ENCODE measurements at places on chromosomes 16 and 17.
A peak's percentile ranks its signal among the peaks of the same experiment; 100 is the strongest.

- no peak for DNase-seq
These were observed 36.4 kb upstream of the CCDC182 start for GRCh38 chr17:57781386-57782061.

DNA sequence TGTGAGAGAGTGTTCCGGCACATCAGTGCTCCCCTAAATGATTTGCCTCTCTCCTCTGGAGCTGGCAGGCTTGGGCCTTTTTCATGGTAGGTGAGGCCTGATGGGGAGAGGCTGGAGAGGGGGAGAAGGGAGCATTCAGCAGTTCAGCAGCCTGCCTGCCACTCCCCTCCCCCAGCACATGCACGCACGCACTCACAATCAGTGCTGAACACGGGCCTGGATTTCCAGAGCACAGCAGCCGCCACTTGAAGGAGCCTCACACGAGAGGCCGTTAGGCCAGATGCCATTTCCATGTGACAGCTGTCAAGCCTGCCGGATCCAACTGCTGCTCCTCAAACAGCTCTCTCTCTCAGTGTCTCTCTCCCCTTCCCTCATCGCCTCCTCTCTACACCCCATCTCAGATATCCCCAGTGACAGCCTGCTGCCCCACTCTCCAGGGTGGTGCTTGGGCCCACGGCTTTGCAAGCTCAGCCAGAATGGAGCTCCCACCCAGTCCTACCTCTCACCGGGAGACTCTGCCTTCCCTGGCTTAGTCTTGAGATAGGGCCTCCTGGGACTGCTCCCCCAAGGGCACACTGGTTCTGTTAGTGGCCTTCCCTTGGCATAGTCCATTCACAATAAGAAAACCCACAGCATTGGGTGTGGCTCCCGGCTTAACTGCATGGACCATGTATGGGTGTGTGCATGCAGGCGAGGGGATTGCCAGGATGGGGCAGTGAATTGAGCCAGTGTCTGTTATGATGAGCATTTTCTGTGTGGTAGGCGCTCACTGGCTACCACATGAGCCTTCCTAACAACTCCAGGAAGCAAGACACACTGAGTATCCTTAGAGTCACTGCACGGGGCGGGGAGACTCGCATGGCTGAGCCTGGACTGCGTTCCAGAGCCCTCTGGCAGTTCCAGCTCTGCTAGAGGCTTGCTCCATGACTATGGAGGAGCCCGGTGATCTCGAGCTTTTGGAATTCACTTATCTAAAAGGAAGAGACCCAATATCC, 226.2 kb downstream of the CCDC182 start:
- DNase-seq: no peak

DNA sequence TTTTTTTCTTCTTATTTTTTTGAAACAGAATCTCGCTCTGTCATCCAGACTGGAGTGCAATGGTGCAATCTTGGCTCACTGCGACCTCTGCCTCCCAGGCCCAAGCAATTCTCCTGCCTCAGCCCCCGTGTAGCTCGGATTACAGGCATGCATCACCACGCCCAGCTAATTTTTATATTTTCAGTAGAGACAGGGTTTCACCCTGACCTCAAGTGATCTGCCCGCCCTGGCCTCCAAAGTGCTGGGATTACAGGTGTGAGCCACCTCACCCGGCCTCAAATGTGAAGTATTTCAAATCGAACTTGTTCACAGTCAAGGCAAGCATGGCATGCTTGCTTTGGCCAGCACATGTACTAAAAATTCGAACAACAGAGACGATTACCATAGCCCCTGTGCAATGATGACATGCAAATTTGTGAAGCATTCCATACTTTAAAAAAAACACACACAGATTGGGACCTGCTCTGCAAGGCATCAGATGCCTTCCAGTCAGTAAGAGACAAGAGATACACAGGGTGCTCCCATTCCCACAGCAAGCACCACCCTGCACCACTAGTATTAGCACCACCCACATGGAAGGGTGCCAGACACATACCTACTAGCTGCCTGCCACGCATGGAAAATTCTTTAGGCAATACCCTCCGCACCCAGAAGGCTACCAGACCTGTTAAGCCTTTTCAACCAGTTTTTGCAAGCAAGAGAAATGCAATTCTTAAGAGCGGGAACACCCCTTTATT, 47.2 kb downstream of the ANKRD11 start:
- no peak for DNase-seq

GRCh38 chr17:2697611-2698162, 13.9 kb downstream of the CLUH start:
- no peak for DNase-seq

DNA sequence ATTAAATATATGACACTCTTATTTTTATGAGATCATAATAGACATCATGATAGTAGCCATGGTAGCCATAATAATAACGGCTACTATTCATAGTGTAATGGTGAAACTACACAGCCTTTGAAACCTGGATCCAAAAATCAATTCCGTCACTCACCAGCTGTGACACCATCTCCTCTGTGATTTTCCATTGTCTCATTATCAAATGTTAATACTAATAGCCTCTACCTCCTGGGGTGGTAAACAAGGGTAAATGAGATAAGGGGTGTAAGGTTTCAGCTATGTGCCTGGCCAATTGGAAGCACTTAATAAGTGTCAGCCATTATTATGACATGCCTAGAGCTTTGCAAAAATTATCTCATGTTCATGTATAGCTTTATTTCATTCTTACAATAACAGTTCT, 88.6 kb downstream of the CACNG3 start:
- DNase-seq: peak; percentile 13

DNA sequence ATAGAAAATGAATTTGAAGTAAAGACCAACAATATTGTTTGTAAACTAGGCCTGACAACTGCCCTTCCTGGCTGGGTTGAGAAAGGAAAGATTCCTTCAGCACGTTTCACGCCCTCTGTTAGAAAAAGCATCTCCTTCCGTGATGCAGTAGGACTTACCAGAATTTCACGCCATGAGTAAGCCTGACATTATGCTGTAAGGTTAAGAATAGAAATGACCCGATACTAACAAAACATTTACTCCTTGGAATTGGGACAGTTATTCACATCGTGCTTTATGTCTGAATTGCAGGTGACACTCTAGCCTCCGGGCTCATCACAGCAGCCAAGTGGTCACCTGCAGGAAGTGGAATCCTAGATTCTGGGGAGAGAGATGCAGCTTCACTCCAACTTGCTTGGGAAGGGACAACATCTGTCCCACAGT, 17.5 kb downstream of the MARCHF10 start:
- no peak for DNase-seq

DNA sequence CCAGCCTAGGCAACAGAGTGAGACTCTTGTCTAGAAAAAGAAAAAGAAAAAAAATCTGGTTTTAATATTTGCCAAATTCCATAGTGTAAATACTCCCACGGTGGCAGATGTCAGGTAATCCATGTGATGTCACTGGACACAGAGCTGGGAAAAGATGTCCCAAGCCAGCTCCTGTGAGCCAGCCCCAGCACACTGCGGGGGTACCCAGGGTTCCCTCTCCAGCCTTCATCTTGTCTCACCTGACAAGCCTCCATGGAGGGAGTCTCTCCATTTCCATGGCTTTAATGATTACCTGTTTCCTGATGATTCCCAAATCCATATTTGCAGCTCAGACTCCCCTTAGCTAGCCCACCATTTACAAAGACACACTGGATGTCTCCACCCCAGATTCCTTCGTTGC, 4.6 kb downstream of the CD300LB start:
- no peak for DNase-seq

DNA sequence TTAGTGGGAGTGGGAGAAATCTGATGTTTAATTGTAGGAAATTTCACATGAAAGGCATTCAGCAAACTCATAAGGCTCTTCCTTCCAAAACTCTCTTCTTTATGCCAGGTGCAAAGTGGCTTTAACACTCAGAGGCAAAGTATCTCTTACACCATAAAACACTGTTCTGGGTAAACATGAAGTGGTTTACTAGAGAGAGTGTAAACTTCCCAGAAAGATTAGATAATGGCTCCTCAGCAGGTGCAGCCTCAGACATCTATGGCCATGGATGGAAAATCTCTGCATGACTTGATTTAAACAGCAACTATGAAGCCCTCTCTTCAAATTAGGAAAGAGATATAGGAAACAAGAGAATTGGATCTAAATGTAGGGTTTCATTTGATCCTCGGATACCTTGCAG, 583.1 kb upstream of the SALL1 start:
- peak; percentile 67 for DNase-seq

DNA sequence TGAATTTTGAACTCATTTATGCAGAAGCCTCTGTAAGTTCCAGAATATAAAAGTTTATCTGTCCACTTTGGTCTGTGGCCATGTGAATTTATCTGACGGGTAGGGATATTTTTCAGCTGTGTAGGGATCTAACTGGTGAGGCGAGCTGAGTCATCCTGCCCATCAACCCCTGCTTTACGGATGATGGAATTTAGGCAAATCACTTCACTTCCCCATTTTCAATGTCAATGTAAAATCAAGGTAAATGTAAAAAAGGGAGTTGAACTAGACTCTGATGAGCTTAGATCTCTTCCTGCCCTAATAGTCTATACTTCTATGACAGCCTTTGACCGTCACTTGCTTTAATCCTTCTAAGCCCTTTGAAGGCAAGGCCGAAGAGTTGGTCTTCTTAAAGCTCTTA, 2.6 kb downstream of the SLC16A6 start:
- DNase-seq: no peak

GRCh38 chr16:30006659-30007377, 4.0 kb downstream of the DOC2A start:
- DNase-seq: no peak

DNA sequence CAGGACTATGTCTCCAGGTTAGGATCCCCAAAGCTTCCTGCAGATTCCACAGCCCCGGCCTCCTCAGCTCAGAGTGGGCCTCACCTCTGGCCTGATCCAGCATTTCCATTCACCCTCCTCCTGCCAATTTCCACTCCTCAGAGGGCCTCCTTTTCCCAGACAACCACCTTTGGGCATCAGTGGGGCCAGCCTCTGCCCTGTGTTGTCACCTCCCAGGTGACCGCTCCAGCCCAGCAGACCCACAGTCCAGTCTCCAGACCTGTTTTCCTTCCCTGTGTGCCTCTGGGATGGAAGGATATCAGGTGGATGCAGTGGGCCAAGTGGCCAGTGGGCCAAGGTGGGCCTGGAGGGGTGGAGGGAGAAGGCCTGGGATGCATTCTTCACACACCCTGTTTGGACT, 32.7 kb downstream of the B9D1 start:
- no peak for DNase-seq

- DNase-seq: no peak
These were observed 28.2 kb upstream of the ACSF3 start for GRCh38 chr16:89065458-89065822.

DNA sequence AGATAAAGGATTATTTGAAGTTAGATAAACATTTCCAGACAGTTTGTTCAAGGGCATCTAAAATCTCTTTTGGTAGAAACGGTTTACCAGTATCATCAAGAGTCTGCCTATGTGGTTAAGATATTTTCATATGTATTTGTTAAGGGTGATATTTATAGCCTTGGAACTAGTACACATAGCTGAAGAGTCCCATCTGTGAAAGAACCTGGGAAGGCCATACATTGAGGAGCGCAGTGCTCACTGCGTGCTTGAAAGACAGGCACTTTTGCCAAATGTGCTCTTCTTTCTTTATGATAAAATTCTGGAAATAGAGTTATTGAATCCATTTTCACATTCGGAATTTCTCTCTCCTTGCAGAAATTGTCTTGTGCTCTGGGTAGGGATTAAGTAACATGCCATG, 7.7 kb downstream of the IGSF6 start:
- no peak for DNase-seq

GRCh38 chr17:14089179-14089578, 19.9 kb downstream of the COX10 start:
- DNase-seq: no peak

DNA sequence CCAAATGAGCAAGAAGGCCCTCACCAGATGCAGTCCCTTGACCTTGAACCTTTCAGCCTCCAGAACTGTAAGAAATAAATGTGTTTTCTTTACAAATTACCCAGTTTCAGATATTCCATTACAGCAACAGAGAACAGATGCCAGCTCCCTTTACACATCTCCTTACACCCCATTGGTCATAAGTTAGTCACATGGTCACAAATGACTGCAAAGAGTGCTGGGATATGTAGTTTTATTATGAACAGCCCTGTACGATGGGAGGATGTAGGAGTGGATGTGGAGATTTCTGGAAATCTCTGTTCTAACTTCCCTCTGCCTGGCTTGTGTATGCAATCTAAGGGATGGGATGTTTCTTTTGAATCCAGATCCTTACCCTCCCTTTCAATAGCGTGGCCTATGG, 13.3 kb upstream of the RPL38 start:
- DNase-seq: peak; percentile 7

DNA sequence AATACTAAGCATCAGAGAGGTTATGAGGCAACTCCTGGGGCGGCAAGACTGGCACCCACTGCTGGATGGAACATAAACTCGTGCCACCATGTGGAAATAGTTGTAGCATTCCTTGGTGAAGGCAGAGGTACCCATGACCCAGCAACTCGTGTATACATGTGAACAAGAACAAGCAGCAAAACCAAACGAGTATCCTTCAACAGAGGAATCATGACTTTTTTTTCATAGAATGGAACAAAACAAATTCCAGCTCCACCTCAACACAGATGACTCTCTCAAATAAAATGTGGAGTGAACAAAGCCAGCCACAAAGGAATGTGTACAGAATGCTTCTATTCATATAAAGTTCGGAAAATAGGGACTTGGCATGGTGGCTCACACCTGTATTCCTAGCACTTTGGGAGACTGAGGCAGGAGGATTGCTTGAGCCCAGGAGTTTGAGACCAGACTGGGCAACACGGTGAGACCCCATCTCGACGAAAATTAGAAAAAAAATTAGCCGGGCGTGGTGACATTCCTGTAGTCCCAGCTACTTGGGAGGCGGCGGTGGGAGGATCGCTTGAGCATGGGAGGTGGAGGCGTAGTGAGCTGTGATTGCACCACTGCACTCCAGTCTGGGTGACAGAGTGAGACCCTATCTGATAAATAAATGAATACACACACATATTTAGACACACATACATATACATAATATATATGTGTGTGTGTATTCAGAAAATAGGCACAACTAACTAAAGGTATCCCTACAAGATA, 35.3 kb downstream of the B9D1 start:
- DNase-seq: no peak

DNA sequence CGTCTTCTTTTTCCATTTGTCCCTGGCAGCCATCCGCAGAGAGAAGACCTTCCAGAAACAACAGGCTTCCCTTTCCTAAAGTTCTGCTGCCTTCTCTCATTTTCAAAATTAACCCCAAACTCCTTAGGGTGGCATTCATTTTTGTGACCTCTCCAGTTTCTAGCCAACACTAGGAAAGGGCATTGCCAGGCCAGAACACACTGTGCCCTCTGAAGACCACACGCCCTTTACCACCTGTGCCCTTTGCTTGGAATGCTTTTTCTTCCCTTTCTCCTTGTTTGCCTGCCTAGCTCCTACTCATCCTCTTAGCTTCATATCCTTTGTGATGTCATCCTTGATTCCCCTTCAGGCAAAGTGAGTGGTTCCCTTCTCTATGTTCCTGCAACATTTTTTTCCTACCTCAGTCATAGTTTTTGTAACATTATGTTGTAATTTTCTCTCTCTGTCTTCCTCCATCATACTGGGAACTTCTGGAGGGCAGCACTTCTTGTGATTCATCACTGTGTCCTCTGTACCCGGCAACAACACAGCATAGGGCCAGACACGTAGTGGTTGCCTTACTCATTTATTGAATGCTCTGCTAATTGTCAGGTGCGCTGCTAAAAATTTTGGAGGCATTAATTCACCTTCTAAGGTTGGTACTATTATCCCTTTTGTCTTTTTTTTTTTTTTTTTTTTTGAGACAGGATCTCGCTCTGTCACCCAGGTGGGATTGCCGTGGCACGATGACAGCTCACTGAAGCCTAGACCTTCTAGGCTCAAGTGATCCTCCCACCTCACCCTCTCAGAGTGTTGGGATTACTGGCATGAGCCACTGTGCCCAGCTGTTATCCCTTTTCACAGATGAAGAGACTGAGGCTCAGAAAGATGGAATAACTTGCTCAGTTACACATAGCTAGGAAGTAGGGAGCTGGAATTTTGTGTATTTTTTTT, 1.0 kb downstream of the KAT8 start:
- no peak for DNase-seq

All from NCI-H748 treated with DMSO at 0.1 percent for 48 hours (cell line).